ENCODE measurements at places on chromosomes 6 and 20. TPM values are rescaled to one million over a fixed set of nuclear protein-coding genes. Genes with fewer than 3 reads are reported as not detected.

EMILIN3 gene
- total RNA-seq: not detected

NRN1 gene
- 0.12 TPM for total RNA-seq

MICA gene
- total RNA-seq: 18.3 TPM

OXT gene
- not detected for total RNA-seq

COL21A1 gene
- total RNA-seq: 28.5 TPM

C20orf204 gene
- 0.75 TPM for total RNA-seq

LKAAEAR1 gene
- total RNA-seq: not detected

C6orf52 gene
- total RNA-seq: 0.66 TPM

ZBTB22 gene
- 22.2 TPM for total RNA-seq

TDRD6 gene
- 0.12 TPM for total RNA-seq

GNMT gene
- total RNA-seq: not detected

BCAS1 gene
- not detected for total RNA-seq

PCMTD2 gene
- 37.7 TPM for total RNA-seq

PROKR2 gene
- not detected for total RNA-seq

C6orf141 gene
- total RNA-seq: 0.25 TPM

DLL1 gene
- 1.3 TPM for total RNA-seq

WDR46 gene
- total RNA-seq: 112 TPM

PARD6B gene
- 0.26 TPM for total RNA-seq

POLH gene
- total RNA-seq: 17.0 TPM

GPSM3 gene
- 0.92 TPM for total RNA-seq

C20orf144 gene
- 0.13 TPM for total RNA-seq

RIPOR3 gene
- total RNA-seq: 0.13 TPM

BCAS4 gene
- 12.2 TPM for total RNA-seq

TGIF2 gene
- total RNA-seq: 3.8 TPM

NAA20 gene
- total RNA-seq: 51.9 TPM

IRAK1BP1 gene
- 4.5 TPM for total RNA-seq

LRFN2 gene
- total RNA-seq: not detected

RIPPLY2 gene
- total RNA-seq: not detected

PPIL6 gene
- 3.2 TPM for total RNA-seq

RBBP8NL gene
- not detected for total RNA-seq

SYNDIG1 gene
- 3.2 TPM for total RNA-seq

NRSN1 gene
- total RNA-seq: not detected

DDO gene
- total RNA-seq: 5.5 TPM

CRYBG1 gene
- 5.5 TPM for total RNA-seq

TRIM15 gene
- not detected for total RNA-seq

HSPA1L gene
- total RNA-seq: 1.5 TPM

ZBTB12 gene
- 3.7 TPM for total RNA-seq

SLC13A3 gene
- 1.5 TPM for total RNA-seq

HLA-DMB gene
- not detected for total RNA-seq

MUC22 gene
- total RNA-seq: not detected

ELOVL4 gene
- total RNA-seq: 2.8 TPM

PPP2R5D gene
- total RNA-seq: 37.7 TPM

DHX35 gene
- total RNA-seq: 7.8 TPM

Measured in aortic smooth muscle cell (primary cell).